CD4-positive, alpha-beta memory T cell (primary cell): ENCODE measurements at places on chromosomes 5 and 9. TPM values are rescaled to one million over a fixed set of nuclear protein-coding genes. Genes with fewer than 3 reads are reported as not detected.

DNA sequence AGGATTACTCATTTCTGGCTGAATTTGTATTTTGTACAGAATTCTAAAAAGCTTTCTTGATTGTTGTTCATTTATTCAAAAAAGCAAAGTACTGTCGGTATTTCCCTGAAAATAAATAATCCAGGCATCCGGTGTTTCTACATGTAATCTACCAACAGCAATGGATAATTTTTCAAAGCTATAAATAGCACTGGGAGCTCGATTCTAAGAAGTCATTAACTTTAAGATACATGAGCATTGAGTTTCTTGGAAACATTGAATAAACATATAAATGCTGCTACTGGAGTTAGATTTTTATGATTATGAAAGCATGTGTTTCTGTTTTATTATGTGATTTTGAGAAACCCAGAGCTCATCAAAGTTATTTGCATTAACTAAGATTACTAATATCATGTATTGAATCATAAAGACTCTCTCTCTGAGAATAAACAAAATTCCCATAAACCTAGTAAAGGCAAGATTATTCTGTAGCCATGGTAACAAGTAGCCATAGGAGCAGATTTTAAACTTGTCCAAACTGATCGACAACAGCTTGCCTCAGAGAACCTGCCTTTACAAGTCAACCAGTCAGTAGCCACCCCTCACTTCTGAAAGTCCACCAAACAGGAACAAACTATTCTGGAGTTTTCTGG, 197.0 kb downstream of the DRD1 start:
- no peak overlapping the region for H3K27ac ChIP-seq
- H3K4me3 ChIP-seq, result no peak overlapping the region
- no peaks in the 10 kb centered on the region for H3K4me1 ChIP-seq
- no peak for DNase-seq

GRCh38 chr9:550333-550732, 291.2 kb upstream of the DMRT1 start:
- H3K4me3 ChIP-seq, result no peak overlapping the region
- no peaks in the 10 kb centered on the region for H3K27me3 ChIP-seq
- H3K27ac ChIP-seq, result no peak overlapping the region
- no peaks in the 10 kb centered on the region for H3K4me1 ChIP-seq
- no peak for DNase-seq

DNA sequence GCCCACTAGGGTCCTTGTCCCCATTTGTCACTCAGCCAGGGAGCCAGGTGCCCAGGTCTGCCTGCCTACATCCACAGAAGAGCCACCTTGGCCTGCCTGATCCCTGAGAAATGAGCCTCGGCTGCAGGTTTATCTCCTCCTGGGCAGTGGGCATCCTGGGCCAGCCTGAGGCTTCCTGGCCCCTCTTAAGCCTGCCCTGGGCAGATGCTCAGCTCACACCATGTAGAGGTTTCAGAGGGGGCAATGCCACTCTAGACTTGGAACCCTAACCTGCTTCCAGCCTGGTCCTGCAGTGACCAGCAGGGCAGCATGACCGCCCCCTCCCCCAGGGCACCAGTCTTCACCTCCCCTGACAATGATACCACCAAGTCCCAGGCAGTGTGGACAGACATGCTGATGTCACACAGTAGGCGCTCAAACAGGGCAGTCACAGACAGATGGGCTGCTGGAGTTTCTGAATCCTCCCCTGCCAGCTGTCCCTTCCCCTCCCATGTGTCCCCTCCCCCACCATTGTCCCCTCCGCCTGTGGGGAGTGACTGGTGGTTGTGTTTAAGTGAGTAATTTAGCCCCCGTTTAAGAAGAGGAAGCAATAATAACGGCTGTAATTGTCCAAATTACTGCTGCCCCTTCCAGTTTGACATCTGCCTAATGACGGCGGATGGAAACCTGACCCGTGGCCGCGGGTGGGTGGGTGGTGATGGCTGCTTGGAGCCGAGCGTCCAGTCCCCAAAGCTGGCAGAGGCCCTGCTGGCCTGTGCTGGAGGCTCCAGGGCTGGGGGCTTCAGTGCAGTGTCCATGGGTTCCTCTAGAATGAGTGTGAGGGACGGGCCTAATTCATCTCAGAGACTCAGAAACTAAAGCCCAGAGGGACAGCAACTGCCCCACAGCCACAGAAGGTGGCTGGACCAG, 147.7 kb downstream of the BARX1 start:
- no peaks in the 10 kb centered on the region for H3K27me3 ChIP-seq
- DNase-seq, result no peak
- no peak overlapping the region for H3K4me3 ChIP-seq
- no peaks in the 10 kb centered on the region for H3K36me3 ChIP-seq

DNA sequence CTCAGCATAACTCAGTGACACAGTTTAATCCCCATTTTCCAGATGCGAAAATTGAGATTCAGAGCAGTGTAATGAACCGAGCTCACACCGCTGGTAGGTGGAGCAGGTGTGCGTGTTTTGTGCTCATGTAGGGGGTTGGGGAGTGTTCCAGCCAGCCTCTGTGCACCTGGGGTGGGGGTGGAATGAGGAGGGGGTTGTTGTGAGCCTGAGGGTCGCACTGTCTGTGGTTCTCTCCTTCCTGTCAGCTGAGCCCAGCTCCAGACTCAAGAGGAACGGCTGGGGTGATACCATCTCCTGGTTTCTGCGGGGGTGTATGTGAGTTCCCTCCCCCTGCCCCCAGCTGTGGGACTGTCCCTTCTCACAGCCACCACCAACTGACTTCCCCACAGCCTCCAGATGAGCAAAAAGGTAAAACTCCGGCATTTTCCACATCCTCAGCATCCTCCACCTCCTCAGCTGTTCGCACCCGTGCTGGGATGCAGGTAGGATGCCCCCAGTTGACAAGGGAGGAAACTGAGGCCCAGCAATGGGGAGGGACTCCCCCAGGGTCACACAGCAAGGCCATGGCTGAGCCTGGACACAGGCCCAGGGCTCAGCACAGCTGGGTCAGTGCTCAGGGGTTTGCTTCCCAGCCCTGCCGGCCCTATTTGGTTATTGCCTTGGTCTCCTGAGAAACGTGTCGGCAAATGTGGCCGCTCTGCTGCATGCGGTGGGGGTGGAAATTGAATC, 2.1 kb downstream of the SH2D3C start:
- peaks cover 78% of the 10 kb centered on the region for H3K4me1 ChIP-seq
- peak overlapping the region; percentile 91 for H3K27ac ChIP-seq
- no peaks in the 10 kb centered on the region for H3K27me3 ChIP-seq
- peak; percentile 76 for DNase-seq
- H3K36me3 ChIP-seq, result peaks cover 22% of the 10 kb centered on the region

GRCh38 chr5:16571016-16571415, 45.8 kb downstream of the RETREG1 start:
- H3K27me3 ChIP-seq, result no peaks in the 10 kb centered on the region
- H3K4me1 ChIP-seq, result no peaks in the 10 kb centered on the region
- no peak overlapping the region for H3K4me3 ChIP-seq
- DNase-seq, result no peak

- no peak for DNase-seq
- no peaks in the 10 kb centered on the region for H3K36me3 ChIP-seq
- H3K4me1 ChIP-seq, result no peaks in the 10 kb centered on the region
These were observed 72.6 kb downstream of the ENTREP1 start for GRCh38 chr9:69397384-69398214.

- no peaks in the 10 kb centered on the region for H3K27me3 ChIP-seq
- no peaks in the 10 kb centered on the region for H3K36me3 ChIP-seq
- H3K4me1 ChIP-seq, result no peaks in the 10 kb centered on the region
- no peak overlapping the region for H3K27ac ChIP-seq
These were observed 4.6 kb downstream of the FLT4 start for GRCh38 chr5:180644825-180645273.

DNA sequence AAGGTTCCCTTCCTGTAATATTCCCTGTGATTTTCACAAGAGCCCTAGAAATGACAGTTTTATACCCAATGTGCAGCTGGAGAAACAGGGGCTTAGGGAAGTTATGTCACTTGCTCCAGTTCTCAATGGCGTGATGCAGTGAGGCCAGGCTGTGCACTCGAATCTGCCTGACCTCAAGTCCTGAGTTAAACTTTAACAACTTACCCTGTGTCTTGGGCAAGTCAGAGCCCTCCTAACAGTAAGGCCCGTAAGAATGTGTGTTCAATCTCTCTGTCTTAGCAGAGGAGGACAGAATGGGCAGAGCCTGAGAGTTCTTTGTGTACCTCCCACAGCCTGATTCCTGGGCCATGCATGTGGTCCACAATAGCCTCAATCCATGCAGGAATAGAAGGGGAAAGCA, 181.1 kb downstream of the TRIM32 start:
- H3K4me3 ChIP-seq, result no peak overlapping the region
- H3K27me3 ChIP-seq, result no peaks in the 10 kb centered on the region
- no peaks in the 10 kb centered on the region for H3K4me1 ChIP-seq
- H3K27ac ChIP-seq, result no peak overlapping the region
- no peak for DNase-seq

DNA sequence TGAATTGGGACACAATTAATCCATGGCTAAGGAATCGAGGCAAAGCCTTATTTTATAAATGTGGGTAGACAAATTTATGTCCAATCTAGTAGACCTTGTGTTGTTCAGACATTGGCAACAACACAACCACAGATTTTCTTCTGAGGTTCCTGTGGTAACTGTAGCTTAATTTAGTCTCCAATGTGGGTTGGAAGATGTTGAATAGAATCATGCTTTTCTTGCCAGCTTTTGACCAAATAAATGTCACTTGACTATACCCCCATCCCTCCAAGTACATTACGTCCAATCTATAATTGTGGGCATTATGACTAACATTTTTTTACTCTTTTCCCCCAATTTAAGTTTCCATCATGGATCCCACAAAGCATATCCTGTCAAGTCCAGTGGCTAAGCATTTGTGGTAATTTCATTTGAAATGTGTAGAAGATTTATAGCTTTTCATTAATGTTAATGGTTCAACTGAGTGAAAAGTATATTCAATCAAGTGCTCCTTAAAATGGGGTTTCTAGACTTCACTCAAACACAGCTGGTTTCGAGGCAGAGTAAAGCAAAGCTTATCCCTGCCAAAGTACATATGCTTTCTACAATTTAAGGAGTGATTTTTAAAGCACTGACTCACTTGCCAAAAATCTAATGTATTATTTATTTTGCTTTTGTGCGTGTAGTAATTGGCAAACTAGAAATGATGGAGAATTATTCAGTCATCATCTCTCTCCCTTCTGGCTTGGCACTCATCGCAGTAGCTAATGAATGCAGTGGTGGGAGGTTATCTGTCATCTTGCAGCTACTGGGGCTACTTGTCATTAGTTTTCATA, 141.8 kb downstream of the FAM174A start:
- H3K27ac ChIP-seq, result no peak overlapping the region
- no peaks in the 10 kb centered on the region for H3K4me1 ChIP-seq
- no peak for DNase-seq
- H3K4me3 ChIP-seq, result no peak overlapping the region
- H3K36me3 ChIP-seq, result no peaks in the 10 kb centered on the region

GRCh38 chr5:127696683-127697082, 6.5 kb upstream of the CCDC192 start:
- no peak overlapping the region for H3K4me3 ChIP-seq
- no peak for DNase-seq
- no peaks in the 10 kb centered on the region for H3K4me1 ChIP-seq
- H3K27ac ChIP-seq, result no peak overlapping the region
- no peaks in the 10 kb centered on the region for H3K36me3 ChIP-seq

DNA sequence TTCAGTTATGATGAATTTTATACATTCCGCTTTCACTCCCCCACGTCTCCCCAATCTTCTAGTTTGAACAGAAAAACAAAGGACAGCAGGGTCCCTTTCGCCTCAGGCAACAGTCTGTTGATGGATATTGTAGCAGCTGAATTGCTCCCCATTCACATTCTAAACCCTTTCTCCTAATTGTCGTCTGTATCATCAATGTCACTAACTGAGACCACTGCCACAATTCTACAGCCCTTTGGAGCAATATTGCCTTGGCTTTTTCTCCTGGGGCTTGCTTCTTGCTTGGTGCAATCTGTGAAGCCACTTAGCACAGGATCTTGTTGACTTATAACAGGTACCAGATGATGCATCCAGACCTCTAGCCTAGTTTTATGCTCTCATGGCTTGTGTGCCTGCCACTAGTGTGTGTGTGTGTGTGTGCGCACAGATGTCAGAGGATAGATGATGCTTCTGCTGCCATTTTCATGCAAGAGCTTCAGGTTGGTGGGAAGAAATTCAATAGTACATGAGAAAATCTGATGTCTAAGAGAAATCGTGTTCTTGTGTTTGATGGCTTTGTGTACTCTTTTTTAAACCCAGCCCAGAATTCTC, 195.2 kb upstream of the ISL1 start:
- no peaks in the 10 kb centered on the region for H3K27me3 ChIP-seq
- no peaks in the 10 kb centered on the region for H3K4me1 ChIP-seq

DNA sequence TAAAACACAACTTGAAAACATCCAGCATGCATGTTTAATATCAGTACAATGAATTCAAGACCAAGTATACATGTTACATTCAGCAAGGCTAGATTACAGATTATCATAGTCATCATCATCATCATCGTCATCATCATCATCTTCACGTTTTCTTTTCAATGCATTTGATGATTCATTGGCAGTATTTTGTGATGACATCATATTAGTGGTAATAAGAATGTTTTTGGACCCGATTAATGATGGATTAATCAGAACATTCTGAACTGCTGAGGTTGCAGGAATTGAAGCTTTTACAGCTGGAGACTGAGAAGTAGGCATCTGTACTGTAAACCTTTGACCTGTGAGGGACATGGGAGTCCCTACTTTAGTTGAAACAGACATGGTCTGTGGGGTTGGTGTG, 4.5 kb downstream of the AK6 start:
- H3K4me3 ChIP-seq, result no peak overlapping the region
- H3K27me3 ChIP-seq, result no peaks in the 10 kb centered on the region
- peaks cover 20% of the 10 kb centered on the region for H3K36me3 ChIP-seq
- DNase-seq, result no peak
- H3K4me1 ChIP-seq, result peaks cover 19% of the 10 kb centered on the region

SLC6A7 gene
- not detected for polyA plus RNA-seq

GPRIN1 gene
- not detected for polyA plus RNA-seq

IL5 gene
- not detected for polyA plus RNA-seq

BNIP1 gene
- polyA plus RNA-seq, result 13.5 TPM
